ENCODE measurements at places on chromosomes 12 and 14.

DNA sequence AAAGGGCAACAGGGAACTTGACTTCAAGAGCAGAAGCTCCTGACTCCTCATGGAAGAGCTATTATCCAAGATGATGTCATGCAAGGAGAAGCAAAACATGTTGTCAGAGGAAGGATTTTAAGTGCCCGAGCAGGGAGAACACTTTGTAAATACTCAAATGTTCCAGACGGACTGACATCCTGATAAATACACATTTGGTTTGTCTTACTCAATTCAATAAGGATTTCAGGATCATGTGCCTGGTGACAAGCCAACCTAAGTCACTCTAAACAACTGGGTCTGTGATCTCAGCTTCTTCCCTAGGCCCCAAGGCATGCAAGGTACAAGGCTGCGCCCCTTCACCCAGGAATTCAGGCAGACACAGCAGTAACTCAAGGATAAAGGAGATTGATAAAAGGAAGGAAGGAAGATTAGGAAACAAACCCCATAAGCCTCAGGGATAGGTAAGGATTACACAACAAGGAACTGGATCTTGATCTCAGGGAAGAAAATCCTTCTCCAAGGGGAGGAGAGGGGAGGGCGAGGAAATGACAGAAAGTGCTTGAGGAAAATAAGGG is 26.8 kb upstream of the CEBPE start:
- DNase-seq, result no peak

DNA sequence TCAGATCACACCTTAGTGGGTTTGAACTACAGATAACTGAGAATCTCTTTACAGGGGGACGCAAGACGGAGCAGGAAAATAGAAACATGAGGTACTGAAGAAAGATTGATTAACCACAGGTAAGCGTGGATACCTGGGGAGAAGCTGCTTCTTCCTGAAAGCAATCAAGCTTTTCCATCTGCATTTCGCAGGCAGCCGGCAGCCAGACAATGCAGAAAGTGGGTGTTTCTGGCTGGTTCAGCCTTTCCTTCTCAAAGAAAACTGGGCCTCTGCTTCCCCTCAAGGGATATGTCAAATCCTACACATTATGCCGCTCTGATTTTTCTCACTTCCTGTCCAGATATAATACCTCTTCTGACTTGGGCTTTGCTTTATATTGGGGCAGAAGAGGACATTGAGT is 39.1 kb upstream of the PPFIA2 start:
- no peak for DNase-seq

DNA sequence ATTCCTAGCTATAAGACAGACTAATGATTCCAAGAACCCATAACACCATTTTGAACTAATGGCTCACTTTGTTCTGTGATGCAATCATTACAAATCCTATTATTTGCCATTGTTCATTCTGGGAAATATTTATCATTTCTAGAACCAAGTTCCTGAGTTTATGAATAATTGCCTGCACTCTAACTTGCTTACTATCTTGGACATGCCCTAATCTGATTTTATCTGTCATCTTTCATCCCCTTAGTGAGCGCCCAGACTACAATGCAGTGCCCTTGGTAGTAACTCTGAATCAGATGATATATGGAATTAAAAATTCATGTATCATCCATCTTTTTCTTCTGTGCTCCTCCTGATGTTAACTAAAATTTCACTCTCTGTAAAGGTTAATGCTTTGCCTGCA is 703.1 kb upstream of the MDGA2 start:
- no peak for DNase-seq

DNA sequence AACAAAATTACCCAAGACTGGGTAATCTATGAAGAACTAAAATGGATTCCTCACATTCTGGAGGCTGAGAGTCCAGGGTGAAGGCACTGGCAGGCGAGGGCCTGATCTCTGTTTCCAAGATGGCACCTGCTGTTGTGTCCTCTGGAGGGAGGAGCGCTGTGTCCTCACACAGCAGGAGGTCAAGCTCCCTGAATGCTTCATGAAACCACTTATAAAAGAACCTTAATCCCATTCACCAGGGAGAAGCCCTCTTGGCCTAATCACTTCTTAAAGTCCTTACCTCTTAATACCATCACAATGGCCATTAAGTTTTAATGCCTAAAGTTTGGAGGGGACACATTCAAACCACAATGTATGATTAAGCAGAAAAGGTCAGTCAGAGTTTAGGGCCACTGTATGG is 172.4 kb downstream of the EMP1 start:
- DNase-seq, result no peak

DNA sequence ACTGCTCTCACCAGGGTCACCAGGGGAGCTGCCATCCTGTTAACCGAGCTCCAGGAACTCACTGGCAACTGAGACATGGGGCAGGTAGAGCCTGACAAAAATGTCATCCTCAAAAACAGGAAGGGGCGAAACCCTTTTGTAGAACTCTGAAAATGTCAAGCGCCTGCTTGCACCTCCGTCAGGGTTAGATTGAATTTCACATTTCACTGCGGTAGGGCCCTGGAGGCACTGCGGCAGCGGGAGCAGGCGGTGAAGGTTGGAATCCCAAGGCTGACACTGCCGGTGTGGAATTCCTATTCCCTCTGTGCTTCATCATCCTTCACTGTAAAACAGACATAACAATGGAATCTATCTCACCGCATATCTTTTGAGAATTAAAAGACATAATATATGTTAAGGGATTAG is 142.8 kb upstream of the TMCC3 start:
- DNase-seq, result peak; percentile 73

- DNase-seq, result no peak
These were observed 10.7 kb downstream of the PRKCH start for GRCh38 chr14:61331992-61332657.

- no peak for DNase-seq
These were observed 10.7 kb downstream of the POMT2 start for GRCh38 chr14:77310026-77310425.

GRCh38 chr14:56949828-56950227 is 139.5 kb upstream of the OTX2 start:
- no peak for DNase-seq

DNA sequence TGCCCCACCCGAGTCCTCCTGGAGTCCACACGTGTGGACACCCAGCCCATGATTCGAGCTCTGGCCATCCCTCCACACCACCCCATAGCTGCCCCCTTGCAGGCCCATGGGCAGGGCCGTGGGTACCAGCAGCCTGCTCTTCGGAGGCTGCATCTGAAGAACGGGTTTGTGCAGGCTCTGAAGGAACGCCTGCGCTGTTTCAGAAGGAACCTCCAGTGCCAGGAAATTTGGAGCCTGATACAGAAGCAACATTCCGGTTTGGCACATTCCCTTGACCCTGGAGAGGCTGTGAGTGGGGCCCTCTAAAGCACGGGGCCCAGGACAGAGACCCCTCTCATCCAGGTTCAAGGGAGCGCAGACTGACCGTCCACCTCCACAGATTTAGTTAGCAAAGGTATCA is 57.0 kb downstream of the ZNF664 start:
- no peak for DNase-seq

DNA sequence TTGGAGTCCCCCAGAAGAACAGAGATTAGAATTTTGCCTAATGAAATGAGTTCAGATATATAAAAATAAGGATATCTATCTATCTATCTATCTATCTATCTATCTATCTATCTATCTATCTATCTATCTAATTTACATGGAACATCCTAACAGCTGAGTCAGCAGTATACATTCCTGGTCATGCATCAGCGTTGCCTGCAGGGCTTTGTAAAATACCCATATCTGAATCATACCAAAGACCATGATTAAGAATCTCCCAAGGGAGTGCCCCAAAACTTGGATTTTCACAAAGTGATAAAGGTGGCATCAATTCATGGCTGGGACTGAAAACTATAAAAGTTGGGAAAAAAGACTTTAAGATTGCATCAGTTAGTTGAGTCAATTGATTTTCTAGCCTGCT is 32.7 kb upstream of the SYT10 start:
- DNase-seq, result no peak

GRCh38 chr12:107654873-107655272 is 30.7 kb upstream of the PWP1 start:
- no peak for DNase-seq

GRCh38 chr14:101956179-101956885 is 8.0 kb upstream of the DYNC1H1 start:
- DNase-seq, result no peak

DNA sequence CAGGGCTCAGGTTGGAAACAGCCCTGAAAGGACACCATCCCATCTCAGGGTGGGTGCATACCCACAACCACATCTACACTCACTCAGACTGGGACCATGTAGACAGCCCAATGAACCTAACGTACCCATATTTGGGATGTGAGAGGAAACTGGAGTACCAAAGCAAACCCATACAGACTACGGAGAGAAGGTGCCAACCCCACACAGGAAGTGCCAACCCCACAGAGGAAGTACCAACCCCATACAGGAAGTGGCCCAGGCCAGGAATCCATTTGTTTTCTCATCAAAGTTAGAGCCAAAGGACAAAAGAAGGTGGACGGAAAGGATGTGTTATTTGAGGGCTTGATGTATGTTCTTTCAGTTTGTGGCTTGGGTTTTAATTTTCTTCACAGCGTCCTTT is 19.5 kb upstream of the SPIC start:
- no peak for DNase-seq

DNA sequence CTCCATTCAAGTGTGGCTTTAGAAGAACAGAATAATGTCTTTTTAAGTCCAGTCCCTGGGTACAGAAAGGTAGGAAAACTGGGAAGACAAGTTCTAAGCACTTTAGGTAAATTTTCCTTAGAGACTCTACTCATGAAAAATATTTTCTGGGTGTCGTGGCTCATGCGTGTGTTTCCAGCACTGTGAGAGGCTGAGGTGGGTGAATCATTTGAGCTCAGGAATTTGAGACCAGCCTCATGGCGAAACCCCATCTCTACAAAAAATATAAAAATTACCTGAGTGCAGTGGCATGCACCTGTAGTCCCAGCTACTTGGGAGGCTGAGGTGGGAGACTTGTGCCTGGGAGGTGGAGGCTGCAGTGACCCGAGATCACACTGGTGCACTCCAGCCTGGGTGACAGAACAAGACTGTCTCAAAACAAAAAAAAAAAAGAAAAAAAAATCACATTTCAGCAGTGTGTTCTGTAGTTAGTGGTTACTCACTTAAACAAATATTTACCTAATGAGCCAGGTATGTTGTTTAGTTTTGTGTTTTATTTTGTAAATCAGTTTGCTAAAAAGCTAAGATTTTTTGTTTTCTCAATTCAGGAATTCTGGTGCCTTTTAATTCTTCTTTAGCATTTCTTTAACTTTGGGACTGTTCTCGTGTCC is 52.3 kb upstream of the RD3L start:
- no peak for DNase-seq

- DNase-seq, result peak; percentile 22
These were observed 86.6 kb downstream of the KDM2B start for GRCh38 chr12:121494093-121494787.

GRCh38 chr14:79629411-79630287 is 581.7 kb downstream of the DIO2 start:
- DNase-seq, result no peak

- no peak for DNase-seq
These were observed 1351.1 kb downstream of the TMEM121 start for GRCh38 chr14:106877517-106877916.

- no peak for DNase-seq
These were observed 72.1 kb upstream of the DUSP6 start for GRCh38 chr12:89424389-89424788.

DNA sequence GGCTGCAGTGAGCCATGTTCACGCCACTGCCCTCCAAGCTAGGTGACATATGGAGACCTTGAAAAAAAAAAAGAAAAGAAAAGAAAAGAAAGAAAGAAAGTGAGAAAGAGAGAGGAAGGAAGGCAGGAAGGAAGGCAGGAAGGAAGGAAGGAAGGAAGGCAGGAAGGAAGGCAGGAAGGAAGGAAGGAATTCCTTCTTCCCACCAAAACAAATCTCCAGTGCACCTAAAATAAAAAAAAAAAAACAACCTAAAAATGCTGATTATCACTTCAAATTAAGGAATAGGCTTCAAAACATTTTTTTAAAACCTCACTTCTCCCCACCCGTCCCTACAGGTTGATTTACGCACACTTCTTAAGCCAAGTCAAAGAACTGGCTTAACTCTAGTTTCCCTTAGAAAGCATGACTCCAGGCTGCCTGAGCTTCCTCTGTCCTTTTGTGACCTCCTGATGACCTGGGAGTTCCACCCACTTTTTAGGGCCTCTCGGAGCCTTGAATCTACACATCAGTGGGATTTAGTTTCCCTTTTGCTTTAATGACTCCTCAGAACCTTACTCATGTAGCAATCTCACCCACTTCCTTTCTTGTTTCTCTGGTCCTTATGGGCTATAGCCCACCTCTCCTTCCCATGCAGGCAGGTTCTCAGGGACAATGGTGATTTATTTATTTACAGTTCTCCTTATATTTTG is 18.6 kb downstream of the DUSP6 start:
- no peak for DNase-seq

DNA sequence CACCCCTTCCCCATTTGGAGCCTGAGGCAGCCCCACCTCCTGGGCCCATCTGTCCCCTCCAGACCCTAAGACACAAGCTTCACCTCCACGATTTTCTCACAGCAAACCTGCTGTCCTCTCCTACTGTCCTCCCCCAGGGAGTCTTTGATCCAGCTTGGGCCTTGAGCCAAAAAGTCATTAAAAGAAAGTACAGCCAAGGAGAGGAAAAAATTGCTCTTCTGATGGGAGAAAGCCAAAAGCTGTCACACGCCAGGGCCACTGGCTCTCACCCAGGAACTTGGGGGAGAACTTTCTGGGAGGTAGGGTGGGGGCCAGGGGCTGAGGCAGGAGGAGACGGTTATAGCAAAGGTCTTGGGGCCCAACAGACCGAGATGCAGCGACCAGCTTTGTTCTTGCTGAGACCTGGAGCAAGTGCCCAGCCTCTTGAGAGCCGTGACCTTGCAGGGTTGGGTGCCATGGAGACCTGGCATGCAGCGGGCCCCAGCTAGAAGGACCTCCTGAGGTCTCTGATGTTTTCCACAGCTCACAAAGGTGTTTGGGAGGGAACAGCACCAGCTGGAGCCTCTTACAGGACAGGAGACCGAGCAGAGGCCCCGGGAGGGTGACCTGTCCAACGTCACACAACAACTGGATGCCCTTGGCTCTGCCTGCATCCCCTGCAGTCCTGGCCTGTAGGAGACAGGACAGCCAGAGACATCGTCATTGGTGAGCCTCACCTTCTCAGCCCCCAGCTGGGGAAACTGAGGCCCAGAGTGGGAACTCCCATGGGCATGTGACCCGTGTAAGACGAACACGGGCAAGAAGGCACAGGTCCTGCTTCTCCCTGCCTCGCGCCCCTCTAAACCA is 124.5 kb downstream of the CALM1 start:
- peak; percentile 24 for DNase-seq

- peak; percentile 58 for DNase-seq
These were observed 56.2 kb downstream of the APOBEC1 start for GRCh38 chr12:7609495-7609894.

GRCh38 chr14:23550812-23551265 is 726 bp downstream of the ZFHX2 start:
- DNase-seq, result no peak

DNA sequence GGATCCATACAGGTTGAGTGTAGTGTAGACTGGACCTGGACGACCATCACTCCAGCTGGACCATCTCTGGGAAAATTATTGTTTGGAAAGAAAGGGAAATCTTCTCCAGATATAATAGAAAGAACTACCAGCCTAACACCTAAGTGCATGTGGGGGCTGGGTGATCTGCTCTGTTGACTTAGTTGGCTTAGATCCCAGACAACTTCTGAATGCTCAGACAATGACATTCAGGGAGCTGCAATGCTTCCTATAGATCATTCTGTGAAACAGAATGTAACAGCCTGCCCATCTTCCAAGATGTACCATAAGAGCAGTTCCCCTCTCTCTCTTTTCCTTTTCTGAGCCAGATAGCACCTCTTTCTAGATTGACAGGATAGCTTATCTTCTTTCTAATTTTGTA is 572.8 kb upstream of the STXBP6 start:
- DNase-seq, result no peak
